ENCODE measurements at places on chromosomes 5 and 9.

- no peak for DNase-seq
Measured at GRCh38 chr5:153340139-153340538, 150.3 kb upstream of the GRIA1 start.

DNA sequence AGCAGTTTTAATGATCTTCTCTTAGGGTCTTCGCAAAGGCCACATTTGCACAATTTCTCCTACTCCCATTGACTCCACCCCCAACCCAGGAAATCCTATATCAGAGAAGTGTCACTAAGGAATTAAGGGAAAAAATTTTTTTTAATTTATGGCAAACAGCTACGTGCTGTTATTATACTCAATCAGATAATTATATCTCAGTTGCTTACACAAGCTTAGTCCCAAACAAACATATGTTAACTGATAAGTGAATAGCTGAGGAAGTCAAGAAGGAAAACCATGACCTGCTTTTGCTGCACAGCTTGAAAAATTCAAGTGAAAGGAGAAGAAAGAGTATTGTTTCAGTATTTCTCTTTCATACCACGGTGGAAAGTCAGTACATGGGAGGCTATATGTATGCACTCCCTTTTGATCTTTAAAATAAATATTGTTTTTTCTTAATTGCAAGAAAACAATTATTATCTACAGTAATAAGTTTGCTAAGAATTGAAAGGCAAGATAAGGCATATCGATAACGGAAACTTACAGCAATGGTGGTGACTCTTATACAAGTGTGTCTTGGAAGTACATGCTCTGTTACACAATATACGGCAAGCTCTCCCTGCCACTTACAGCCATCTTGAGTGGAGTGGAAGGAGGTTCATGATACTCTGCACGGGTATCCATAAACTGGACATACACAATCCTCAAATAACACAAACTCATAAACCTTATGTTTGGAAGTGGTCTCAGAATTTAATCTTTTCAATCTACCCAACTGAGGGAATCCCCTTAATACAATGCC lies 167.9 kb upstream of the FREM1 start:
- DNase-seq, result no peak

GRCh38 chr5:38670878-38671277 lies 114.4 kb upstream of the LIFR start:
- DNase-seq, result no peak

GRCh38 chr5:14257995-14258403 lies 114.9 kb downstream of the TRIO start:
- no peak for DNase-seq

- no peak for DNase-seq
Measured at GRCh38 chr5:28576022-28576421, 1537.6 kb upstream of the CDH9 start.

- no peak for DNase-seq
Measured at GRCh38 chr9:4831944-4832343, 39.2 kb downstream of the RCL1 start.

DNA sequence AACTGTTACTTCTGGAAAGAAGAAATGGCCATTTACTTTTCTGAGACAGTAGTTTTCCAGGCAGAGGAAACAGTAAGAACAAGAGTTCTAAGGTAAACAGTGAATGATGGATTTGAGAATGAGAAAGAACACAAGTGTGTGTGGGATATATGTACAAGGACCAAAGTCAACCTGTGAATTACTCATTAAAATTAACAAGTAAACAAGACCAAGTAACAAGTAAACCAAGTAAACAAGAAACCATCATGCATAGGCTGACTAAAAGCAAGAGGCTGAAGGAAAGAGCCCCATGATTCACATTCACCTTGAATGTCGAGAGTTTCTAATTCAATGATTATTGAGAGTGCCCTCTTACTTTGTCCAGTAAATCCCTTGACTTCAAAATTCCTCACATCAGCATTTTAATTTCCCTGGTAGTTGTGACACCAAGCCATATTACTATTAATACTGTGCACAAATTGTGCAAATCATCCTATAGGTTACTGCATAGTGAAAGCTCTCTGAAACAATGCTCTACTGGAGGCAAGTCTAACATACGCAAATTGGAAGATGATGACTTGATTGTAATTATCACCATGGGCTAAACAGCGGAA lies 9.8 kb upstream of the MARCOL start:
- no peak for DNase-seq

DNA sequence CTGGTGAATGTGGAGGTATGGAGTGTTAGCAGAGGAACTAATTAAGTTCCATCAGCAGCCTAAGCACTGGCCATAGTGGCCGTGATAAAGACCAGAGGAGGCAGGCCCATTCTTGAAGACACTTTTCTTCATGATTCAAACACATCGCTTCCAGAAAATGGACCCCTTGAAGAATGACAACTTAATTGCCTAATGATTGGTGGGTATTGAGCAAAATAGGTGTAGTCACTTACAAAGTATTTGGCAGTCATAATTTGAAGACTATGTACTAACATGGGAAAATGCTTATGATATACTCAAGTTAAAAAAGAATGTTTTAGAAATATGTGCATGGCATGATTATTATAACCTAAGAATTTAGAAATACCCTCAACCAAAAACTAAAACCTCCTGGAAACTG lies 44.8 kb downstream of the MEGF10 start:
- DNase-seq, result no peak

DNA sequence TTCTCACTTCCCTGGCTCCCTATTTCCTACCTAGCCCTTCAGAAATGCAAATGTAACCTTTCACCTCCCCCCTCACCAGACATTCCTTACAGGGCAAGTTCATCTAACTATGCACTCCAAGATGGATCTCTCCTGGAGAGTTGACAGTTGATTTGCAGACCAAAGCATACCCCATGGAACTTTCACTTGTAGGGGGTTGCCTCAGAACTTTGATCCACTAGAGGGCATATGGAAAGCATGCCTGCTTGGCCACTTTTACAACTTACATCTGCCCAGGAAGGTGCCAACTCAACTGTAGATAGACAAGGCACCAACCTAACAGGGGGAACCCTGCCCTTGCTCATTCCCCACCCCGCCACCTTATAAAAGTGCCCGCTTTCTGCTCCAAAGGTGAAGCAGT lies 187.8 kb downstream of the NXNL2 start:
- DNase-seq, result no peak

- DNase-seq, result no peak
Measured at GRCh38 chr9:77752554-77752953, 104.4 kb upstream of the GNA14 start.

All from effector memory CD4-positive, alpha-beta T cell (primary cell).